ENCODE measurements at places on chromosomes 3 and 15. TPM values are rescaled to one million over a fixed set of nuclear protein-coding genes. Genes with fewer than 3 reads are reported as not detected.

The GHSR gene
- not detected for total RNA-seq

The STRC gene
- total RNA-seq: 0.57 TPM

The DAZL gene
- total RNA-seq: not detected

The ISL2 gene
- 1.7 TPM for total RNA-seq

The PRSS50 gene
- total RNA-seq: 0.27 TPM

The FAM81A gene
- total RNA-seq: 0.31 TPM

The CKMT1A gene
- 9.3 TPM for total RNA-seq

The GOLGA8S gene
- 0.16 TPM for total RNA-seq

The ST8SIA2 gene
- total RNA-seq: 20.6 TPM

The P2RY13 gene
- 0.64 TPM for total RNA-seq

The ERC2 gene
- total RNA-seq: 1.3 TPM

The GOLIM4 gene
- 167 TPM for total RNA-seq

The LMAN1L gene
- 0.83 TPM for total RNA-seq

The TMEM44 gene
- 10.9 TPM for total RNA-seq

The GATM gene
- total RNA-seq: 10.1 TPM

The SNTN gene
- total RNA-seq: 0.20 TPM

The CBLB gene
- 17.0 TPM for total RNA-seq

The OPA1 gene
- 61.5 TPM for total RNA-seq

The ATP8B4 gene
- 0.88 TPM for total RNA-seq

The IQCF5 gene
- total RNA-seq: not detected

The ATOSA gene
- total RNA-seq: 37.8 TPM

The OR5AC2 gene
- not detected for total RNA-seq

The CCDC66 gene
- 82.7 TPM for total RNA-seq

The AHSG gene
- not detected for total RNA-seq

The SIAH2 gene
- 26.1 TPM for total RNA-seq

The CFAP91 gene
- 10.6 TPM for total RNA-seq
